LHCN-M2 (cell line): ENCODE measurements at places on chromosomes 7 and 10.

GRCh38 chr10:59360605-59361405, 1.5 kb downstream of the FAM13C start:
- peak; percentile 34 for DNase-seq

- DNase-seq = no peak
Measured at GRCh38 chr10:88946200-88946599, 6.4 kb downstream of the ACTA2 start.

GRCh38 chr10:44184633-44185314, 200.1 kb downstream of the CXCL12 start:
- no peak for DNase-seq

DNA sequence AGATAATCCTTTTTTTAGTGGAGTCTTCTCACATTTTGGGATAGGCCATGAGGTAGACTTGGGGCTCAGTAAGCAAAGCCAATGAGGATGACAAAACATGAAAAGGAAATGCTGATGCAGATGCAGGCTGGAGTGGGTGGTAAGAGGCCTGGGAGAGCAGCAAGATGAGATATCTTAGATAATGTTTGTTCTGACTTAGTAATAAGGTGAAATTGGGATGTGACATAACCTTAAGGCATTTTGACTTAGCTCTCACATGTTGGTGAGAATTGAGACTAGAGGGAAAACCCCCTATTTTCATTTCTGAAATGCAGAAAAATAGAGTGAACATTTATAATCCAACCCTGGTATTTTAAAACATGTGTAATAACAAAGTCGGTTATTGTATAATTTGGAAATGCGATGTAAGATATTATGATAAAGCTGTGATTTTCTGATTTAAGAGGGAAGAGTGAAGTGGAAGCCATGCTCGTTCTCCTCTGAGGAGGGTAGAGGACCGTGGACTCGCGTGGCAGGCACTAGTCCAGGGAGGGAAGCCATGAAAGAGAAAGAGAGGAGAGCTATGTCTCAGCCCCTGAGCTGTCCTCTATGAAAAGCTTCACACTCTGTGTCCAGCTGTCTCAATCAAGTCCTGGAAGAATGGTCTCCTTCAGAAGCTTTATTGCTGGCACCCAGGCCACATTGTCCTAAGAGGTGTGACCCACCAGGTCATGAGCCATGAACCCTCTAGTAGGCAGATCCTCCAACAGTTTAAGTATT, 57.3 kb downstream of the ST7 start:
- DNase-seq = no peak

- DNase-seq = no peak
Measured at GRCh38 chr10:33321516-33321915, 13.0 kb downstream of the NRP1 start.

- DNase-seq = no peak
Measured at GRCh38 chr7:134692344-134692705, 45.7 kb downstream of the BPGM start.

DNA sequence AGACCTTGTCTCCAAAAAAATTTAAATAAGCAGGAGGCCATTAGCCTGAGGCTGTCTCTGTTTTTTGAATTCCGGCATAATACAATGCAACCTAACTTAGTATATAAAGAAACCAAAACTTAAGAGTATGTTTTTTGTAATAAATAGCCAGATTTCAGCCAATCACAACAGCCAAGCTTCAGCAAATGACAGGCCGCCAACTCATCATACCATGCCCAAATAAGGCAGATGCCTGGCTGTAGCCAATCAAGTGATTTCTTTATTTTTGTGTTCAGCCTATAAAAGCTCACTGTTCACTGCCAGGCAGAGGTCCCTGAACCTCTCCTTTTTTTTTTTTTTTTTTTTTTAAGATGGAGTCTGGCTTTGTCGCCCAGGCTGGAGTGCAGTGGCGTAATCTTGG, 12.7 kb upstream of the PURB start:
- peak; percentile 52 for DNase-seq

GRCh38 chr7:6161463-6162330, 110.7 kb downstream of the CYTH3 start:
- no peak for DNase-seq

GRCh38 chr7:92076509-92076908, 57.8 kb downstream of the CYP51A1 start:
- DNase-seq = no peak

DNA sequence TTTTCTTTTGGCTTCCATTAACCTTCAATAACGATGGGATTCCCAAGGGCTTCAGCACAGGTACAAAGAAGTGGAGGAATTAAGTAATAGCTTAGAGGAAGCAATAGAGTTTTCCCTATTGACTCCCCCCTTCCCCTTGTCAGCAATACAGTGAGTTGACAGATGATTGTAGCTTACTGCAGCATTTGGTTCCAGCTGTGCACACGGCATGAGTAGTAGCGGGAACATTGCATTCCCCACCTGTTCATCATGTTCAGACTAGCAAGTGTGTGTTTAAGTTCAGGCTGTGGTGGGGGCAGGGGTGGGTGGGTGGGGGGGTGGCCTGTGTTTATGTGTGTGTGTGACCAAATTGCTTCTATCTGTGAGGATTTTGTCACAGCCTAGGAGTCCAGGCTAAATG, 4.6 kb upstream of the ADRA2A start:
- peak; percentile 30 for DNase-seq

DNA sequence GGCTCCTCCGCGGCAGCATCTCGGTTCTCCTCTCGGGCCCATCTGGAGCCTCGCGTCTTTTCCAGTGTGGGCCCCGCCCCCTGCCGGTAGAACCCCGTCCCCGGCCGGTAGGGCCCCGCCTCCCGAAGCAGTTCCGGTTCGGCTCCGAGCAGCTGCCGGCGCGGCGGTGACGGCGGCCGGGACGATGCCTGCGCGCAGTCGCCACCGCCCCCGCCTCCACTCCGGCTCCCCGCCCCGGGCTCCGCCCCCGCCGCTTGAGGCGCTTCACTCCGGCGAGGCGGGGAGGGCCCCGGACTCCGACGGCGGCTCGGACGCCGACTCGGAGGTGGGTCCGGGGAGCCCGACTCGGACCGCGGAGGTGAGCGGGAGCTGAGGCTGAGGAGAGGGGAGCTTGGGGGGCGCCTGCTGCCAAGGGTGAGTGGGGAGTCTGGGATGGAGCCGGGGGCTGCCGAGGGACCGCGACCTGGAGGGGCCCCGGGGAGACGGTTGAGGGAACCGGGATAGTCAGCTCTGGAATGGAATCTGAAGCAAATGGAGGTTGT, at the start of gene SAMD8:
TSS of gene SAMD8 (plus strand) at position 292 of the 542 bp plus-strand sequence. CDS start 38,873 bp downstream, outside the sequence.
- peak; percentile 94 for DNase-seq

- DNase-seq = no peak
Measured at GRCh38 chr7:150727381-150727780, 9.8 kb upstream of the GIMAP5 start.

DNA sequence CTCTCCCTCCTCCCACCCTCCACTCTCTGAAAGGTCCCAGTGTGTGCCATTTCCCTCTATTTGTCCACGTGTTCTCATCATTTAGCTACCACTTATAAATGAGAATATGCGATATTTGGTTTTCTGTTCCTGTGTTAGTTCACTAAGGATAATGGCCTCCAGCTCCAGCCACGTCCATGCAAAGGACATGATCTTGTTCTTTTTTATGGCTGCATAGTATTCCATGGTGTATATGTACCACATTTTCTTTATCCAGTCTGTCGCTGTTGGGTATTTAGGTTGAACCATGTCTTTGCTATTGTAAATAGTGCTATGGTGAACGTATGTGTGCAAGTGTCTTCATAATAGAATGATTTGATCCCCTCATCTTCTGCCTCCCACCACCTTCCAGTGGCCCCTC, 183.7 kb upstream of the AUTS2 start:
- DNase-seq = no peak

DNA sequence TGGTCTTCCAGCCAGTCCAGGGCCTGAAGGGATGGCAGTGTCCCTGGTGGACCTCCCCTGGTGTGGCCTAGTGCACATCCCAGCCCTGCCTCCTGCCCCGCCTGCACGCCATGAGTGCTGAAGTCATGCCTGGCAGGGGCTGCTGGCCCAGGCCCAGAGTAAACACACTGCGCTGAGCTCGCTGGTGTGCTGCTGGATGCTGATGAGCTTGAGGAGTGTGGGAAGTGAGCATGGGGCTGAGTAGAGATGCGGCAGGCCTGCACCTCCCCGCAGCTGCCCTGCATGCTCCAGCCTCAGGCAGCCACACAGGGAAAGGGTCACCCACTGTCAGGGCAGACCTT, 43.2 kb downstream of the HTRA1 start:
- peak; percentile 89 for DNase-seq

DNA sequence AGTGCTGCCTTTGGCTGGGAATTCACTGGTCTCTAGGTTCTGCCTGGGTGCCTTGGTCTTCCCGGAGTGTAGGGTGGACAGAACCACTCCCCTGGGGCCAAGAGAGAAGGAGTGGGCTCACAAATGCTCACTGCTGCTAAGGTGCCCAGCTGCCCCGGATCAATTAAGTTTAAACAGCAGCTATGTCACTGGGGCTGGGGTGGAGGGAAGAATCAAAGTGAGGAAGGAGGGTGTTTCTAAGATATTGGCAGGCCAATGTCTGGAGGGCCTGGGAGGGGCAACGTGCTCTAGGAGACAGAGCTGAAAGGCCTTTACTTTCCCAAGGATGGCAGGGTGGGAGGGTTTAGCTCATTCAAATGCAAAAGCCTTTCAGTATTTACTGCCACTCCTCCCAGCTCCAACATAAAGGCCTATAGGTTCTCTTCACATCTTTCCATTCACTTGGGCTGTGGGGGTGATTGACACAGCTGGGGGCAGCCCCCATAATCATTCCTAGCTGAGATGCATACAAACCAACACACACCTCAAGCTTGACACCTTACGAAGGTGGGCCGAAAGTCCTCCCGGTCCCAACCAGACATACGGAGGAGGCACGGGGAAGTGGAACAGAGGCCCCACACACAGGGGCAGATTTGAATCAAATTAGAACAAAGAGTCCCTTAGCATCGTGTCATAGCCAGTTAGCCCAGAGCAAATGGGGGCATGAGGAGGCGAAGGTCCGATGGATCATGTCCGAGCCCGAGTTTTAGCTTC, 108.0 kb upstream of the EFCAB10 start:
- DNase-seq = no peak

DNA sequence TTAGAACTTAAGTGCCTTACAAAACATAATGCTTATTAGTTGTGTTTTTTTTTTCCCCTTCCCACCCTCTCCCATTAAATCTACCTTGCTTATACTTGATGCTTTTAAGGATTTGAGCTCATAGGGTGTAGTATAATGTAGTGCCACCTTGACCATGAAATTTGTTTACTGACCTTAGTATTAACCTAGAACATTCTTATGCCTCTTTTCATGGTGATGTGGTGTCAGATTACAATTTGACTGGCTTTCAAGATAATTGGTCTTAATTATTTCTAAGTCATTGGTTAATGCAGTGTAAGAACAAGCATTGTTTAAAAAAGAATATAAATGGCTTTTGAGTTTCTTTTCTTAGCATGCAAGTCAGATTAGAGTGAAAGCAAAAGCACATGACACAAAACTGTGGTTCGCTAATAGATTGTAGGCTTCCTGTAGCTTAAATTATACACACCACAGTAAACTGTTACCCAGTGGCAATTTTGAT, 61.8 kb downstream of the ADD3 start:
- DNase-seq = no peak

DNA sequence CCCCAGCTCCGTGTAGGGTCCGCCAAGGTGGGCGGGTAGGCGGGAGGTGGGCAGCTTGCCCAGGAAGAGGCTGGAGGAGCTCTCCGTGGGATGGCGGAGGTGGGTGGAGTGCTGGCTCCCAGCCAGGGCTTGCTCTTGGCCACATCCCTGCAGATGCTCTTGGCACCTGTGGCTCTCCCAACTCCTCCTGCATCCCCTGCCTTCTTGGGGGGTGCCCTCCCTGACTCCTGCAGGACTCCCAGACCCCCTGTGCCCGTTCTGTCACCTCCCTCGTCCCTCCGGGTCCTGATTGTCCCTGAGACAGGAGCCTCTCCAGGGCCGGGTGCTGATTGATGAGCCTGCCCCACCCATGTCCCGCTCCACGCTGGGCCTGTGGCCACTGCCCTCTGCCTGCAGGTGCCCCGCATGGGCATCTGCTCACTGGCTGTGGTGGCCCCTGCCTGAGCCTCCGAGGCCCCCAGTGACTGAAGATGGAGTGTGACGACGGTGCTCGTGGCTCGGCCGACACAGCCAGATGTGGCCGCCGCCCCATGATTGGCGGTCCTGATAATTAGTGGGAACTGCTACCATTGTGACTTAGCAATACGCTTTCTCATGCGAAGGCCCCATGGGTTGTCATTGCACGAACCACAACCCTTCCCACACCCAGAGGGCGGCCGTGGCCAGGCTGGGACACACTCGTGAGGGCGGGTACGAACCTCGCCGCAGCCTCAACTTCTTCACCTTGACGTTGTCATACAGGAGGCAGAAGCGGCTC, 23.6 kb downstream of the CFAP46 start:
- DNase-seq = no peak

DNA sequence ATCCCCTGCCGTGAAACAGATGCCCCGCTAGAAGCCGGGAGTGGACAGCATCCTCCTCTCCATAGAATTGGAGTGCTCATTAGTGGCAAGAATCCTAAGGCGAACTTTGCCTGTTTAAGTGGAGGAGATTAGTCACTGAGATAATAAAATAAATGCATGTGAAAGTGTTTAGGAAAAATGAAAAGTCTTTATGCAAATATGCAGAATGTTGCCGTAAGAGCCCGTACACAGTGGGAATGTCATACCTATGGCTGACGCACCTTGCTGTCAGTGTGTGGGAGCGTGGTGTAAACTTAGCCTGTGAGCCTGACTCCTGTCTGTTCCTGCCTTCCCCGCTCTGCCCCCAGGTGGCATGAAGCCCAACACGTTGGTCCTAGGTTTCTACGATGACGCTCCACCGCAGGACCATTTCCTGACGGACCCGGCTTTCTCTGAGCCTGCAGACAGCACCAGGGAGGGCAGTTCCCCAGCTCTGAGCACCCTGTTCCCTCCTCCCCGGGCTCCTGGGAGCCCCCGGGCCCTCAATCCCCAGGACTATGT, 1.7 kb upstream of the TRIP6 start:
- DNase-seq = no peak

DNA sequence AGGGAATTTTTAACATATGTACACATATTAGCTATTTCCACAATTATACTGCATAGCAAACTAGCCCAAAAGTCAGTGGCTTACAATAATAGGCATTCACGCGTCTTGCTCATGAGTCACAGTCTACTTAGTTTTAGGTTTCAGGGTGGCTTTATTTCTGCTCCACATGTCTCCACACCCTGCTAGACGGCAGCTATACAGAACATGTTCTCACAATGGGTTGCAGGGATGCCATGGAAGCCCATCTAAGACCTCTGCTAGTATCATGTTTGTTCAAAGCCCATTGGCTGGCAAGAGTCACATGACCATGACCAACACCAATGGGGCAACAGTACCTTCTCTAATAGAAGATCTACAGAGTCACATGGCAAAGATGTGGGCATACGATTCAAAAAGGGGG, 96.3 kb upstream of the NEBL start:
- DNase-seq = peak; percentile 35

- peak; percentile 80 for DNase-seq
Measured at GRCh38 chr10:109282510-109282909, 640.8 kb downstream of the XPNPEP1 start.

DNA sequence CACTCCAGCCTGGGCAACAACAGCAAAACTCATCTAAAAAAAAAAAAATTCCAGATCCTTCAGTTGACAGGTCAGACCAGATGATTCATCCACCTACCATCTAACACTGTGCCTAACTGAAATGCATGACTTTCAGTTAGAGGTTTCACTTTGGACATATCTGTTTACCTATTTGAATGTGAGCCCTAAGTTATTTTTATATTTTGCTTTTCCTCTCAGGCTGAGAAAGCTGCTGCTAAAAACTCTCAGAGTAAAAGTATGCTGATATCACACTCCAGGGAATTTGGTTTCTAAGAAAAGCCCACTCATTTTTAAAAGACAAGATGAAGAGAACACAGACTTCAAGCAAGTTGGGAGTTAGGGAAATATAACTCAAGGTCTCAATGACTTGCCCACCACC, 126.0 kb downstream of the SGMS1 start:
- DNase-seq = peak; percentile 83

GRCh38 chr7:111041577-111041976, 49.4 kb upstream of the LRRN3 start:
- no peak for DNase-seq
